Ammon's horn (tissue), 1 donor: ENCODE measurements at places on chromosomes 3 and 15.

DNA sequence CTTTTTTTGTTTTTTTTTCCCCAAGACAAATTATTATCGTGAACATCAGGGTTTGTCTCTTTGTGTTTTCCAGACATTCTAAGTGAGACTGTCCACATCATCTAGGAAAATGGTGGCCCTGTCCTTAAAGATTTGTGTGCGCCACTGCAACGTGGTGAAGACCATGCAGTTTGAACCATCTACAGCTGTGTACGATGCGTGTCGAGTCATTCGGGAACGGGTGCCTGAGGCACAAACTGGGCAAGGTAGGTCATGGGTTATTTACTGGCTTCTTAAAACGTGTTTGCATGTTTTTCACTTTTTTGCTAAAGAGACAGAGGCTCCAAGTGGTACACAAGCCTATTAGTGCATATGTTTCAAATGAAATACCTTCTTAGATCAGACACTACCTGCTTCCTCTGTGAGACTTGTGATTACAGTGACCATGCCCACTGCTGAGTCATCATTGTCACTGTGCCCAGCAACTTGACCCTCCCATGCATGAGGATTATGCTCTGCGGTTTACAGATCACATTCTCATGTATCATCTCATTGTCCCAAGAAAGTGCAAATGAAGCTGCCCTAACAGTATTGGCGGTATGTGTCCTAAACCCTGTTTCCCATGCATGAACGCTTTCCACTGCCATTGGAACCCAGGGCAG is 395.2 kb upstream of the TPM1 start:
- DNase-seq: no peak

DNA sequence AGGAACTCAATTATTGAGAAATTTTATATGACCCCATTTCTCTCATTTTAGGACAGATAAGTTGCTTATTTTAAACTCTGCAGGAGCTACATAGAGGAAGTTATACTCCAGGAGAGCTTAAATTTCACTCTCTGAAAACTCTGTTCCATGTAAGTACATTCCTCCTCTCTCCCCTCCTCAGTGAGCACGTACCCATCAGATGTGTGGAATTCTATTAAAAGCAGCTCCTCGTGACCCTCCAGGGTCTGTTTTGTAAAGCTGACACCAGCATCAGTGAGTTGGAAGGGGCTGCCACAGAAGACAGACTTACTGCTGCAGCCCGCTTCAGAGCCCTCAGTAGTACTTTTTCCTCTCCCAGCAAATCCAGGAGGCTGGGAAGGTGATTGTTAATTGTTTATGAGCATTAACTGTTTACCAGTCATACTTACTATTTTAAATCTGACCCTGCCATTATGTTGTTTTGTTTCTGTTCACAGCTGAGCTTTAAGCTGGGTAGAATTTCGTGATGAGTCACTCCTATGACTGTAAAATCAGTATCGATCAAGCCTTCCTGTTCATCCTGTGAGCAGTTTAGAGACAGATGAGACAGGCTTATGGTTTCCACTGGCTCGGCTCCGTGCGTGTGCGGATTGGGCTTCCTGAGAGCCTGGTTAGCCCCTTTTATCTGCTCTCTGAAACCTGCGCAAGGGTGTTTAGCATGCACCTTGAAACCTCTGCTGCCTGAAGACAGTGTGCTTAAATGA is 20.4 kb downstream of the IGF1R start:
- no peak for DNase-seq

- DNase-seq: no peak
Observed at GRCh38 chr3:67458408-67458807, 196.0 kb downstream of the SUCLG2 start.

DNA sequence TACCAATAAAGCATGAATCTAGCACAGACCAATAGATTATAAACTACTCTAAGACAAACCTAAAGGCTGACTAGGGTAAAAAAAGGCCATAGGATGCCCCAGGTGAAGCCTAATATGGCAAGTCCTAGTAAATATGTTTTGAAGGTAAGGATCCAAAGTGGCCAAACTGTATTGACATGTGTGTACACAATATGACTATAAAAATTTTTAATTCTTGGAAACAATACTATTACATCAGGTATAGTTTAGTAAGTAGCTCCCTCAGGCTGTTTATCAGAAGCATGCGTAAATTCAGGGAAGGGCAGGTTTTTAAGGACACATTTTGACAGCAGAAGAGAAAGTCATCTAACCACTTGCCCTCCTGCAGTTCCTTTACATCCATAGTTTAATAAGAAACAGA is 18.8 kb downstream of the GNB4 start:
- DNase-seq: no peak

GRCh38 chr3:99678896-99679295 is 40.5 kb downstream of the COL8A1 start:
- no peak for DNase-seq

DNA sequence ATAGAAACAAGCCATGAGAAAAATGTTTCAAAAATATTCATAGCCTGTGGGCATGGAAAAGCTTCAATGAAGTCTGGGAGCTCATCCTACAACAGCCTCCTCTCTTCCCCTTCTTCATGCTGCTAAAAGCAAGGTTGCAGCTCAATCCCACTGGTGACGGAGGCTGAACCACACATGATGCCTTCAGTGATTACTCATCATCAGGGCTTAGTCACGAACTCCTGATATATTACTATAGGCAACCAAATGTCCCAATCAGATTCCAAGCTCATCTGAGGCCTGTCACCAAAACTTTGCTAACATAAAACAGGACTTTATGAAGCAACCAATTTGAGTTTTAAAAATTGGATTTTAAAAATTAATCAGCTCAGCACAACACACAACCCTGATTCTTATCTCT is 24.0 kb upstream of the SLC24A5 start:
- peak; percentile 70 for DNase-seq

DNA sequence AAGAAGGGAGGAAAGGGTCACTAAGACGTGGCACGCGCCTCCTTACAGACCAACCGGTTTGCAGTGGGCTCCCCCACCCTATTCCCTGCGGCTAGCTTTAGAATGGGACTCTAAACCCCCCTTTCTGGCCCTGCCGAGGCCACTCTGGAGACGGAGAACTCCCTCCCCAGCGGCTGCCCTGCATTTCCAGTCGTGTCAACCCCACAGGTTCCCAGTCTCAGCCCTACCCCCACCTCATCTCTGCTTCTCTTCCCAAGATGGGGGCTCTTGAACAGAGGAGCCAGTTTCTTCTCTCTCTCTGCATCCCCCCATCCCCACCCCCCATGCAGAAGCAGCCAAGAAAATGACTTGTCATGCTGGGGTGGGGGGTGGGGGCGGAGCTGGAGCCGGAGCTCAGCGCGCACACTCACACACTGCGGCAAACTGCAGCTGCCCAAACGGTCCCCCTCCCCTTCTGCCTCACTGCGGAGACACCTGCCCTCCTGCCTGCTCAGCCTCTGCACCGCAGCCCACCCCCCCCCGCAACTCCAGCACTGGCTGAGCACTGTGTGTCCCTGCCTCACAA is 871 bp downstream of the MAP1A start:
- peak; percentile 93 for DNase-seq

DNA sequence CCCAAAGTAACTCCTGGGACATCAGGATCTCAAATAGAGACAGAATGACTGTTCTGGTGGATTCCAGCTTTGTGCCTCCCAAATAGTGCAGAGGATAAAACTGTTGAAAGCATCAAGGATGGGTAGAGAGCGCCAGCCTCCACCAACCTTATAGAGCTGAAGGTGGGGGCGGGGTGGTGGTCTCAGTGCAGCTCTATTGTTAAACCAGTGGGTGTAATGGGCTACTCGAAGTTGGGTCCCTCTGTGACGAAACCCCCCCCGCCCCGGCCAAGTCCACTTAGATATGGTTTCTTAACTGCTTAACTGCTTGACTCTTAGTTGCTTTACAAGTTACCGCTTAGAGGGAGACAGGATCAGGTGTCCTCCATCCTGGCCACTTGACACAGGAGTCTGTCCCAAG is 22.7 kb downstream of the DHX30 start:
- no peak for DNase-seq

DNA sequence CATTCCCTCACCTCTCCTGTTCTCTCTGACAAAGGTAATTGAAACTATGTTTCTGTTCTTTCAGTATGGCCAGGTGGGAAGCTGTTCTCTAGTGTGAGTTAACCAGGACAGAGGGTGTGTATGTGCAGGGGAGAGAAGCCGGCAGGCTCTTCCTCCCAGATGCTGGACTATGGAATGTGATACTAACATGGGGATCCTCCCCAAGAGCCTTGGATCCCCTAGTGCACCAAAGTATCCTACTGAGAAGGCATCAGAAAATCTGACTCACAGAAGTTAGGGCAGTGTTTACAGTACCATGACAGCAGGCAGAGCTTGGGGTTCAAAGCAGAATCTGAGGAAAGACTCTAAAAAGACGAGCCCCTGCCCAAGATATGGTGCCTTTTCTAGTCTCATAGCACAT is 123.1 kb downstream of the APBA2 start:
- DNase-seq: no peak

GRCh38 chr3:129312021-129312639 is 33.5 kb downstream of the HMCES start:
- no peak for DNase-seq

- DNase-seq: no peak
Observed at GRCh38 chr3:175267121-175267531, 408.0 kb downstream of the NAALADL2 start.

- no peak for DNase-seq
Observed at GRCh38 chr15:51232581-51232980, 105.8 kb downstream of the CYP19A1 start.

GRCh38 chr3:17032407-17033034 is 147.8 kb downstream of the PLCL2 start:
- DNase-seq: peak; percentile 50

GRCh38 chr15:53644660-53645059 is 114.8 kb downstream of the WDR72 start:
- no peak for DNase-seq

DNA sequence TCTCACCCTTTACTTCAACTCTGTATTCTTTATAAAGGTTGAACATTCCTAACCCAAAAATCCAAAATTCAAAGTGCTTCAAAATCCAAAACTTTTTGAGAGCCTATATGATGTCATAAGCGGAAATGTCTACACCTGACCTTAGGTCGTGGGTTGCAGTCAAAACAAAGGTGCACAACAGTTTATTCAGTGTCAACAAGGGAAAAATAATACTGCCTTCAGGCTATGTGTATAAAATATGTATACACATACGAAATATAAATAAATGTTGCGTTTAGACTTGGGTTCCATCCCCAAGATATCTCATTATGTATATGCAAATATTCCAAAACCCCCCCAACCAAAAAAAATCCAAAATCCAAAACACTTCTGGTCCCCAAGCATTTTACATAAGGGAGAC is 90.9 kb downstream of the STAG1 start:
- DNase-seq: no peak

- no peak for DNase-seq
Observed at GRCh38 chr3:122318620-122319019, 6.4 kb upstream of the CSTA start.

- no peak for DNase-seq
Observed at GRCh38 chr3:128468791-128469527, 2.3 kb upstream of the DNAJB8 start.

DNA sequence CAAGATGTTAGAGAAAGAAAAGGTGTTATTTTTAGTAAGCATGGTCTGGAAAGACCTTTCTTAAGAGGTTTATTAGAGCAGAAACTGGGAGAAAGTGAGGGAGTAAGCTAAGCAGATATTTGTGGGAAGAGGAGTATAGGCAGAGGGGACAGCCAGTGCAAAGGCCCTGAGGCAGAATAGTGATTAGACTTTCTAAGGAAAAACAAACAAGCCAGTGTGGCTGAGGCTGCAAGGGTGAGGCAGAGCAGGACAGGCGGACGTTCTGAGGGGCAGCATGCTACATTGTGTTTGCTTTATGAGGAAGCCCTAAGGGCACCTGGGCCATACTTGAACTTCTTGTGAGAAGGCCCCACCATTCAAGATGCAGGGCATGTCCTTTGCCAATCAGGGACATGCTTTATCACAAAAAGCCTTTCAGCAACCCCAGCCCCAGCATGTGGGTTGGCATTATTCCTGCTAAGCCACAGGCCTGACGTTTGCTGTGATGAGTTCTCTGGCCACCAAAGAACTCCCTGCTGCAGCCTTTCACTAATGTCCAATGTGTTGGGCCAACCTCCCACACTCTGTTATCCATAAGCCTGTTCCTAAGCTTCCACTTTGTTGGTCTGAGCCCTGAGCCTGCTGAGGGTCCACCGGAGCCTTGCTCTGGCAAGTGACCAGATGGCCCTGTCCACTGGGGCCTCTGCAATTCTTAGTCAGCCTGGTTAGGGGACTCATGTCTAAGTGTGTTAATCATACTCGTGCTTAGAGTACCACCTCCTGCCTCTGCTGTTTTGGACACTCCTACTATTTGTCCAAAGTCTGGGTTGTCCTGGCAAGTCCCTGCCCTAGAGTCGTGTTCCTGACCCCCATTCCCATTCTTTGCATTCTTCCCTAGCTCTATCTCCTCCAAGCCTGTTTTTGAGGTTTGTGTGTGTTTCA is 209.9 kb upstream of the CTNNB1 start:
- no peak for DNase-seq

DNA sequence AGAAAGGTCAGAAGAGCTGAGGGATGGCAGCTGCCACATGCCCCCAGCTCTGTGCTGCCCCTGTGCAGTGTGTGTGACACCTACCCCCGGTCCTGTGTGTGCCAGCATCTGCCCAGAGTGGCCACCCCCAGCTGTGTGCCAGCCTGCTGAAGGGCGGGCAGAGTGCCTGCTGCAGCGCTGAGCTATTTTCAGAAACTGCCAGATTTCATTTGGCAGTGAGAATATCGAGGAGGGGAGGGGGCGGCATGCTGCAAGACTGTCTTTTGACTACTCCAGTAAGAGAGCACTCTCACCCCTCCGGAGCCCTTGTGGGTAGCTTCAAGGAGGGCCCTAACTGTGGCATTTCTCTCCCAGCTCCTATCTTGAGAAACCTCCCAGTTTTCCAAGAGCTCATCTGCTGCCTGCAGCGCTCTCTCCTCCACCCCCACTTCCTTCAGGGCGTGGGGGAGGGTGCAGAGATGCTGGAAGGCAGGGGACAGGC is 25.2 kb upstream of the DOCK3 start:
- DNase-seq: peak; percentile 79
